ENCODE measurements at places on chromosomes 5 and 9.

DNA sequence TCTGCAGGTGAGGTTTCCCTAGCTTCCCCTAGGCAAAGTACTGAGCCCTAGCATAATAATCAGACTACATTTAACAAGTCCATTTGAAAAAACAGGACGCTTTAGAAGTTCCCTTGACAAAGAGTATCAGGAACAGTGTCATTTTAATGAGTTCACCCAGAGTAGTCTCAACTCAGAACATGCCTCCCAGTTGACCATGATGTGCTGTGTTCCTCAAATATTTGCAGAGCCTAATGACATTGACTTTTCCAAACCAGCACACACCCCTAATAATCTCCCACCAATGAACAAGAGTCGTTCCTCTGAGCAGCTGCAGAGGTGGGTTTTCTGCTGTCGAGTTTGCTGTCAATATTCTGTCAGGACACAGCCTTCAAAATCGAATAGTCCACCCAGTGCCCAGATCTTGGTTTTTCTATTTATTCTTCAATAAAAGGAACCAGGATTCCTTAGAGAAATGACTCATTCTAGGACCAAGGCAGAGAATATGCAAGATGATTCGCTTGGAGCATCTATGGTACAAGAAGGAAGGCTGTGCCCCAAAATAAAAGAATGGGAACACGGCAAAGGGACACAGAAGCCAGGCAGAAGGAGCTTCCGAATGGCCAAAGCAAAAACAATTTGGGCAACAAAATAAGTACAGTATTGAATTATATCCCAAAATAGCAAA is 57.6 kb downstream of the OTULIN start:
- no peak for DNase-seq

DNA sequence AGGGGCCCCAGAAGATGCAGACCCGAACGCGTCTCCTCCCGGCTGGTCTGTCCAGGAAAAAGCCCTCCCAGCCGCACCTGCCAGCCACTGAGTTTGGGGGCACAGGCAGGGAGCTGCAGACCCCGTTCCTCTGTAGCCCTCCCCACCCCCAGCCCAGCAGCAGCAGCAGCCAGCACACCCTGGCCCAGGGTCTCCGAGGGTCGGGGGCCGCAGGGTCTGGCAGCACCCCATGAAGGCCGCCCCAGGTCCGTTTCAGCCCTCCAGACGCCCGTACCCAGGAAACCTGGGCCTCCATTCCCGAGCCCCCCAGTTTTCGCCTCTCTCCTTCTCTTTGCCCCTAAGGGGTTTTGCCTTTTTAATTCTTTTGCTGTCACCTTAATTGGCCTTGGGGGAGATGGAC is 19.7 kb downstream of the EXD3 start:
- DNase-seq: no peak

DNA sequence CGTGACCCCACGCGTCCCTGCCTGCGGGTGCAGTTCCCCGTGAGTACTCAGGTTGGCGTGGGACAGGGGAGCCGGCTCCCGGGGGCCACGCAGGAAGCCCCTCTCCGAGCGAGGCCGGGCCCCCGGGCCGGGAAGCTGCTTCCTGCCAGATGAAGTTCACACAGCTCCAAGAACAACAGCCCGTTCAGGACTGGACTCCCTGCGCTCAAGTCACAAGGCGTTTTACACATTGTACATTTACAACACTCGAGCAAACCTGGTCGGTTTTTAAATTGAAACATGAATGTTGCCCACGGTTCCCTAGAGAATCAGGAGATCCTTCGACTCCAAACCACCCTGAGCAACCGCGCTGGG is 22.4 kb downstream of the SLC9A3 start:
- DNase-seq: no peak

DNA sequence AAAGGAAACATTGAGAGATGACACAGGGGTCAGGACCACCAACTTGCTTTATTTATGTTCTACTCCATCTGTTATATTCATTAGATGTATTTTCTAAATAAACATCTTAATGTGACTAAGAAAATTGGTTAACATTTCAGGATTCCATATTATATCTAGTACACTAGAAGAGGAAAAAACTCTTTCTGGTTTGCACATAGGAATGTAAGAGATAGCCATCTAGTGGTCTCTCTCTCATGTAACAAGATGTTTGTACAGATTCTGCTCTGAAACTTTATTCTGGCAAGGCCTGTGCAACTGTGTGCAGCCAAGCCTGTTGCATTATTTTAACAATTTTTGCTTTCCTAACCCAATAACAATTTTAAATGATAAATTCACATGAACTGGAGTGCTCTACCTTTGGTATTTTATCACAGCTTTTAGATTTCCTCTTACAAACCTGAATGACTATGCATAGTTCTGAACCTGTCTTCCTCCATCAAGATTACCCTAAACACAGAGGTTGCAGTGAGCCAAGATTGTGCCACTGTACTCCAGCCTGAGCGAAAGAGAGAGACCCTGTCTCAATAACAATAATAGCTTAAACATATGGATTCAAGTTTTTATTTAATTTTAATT is 148.2 kb downstream of the GIN1 start:
- no peak for DNase-seq

GRCh38 chr5:102796009-102796408 is 40.9 kb downstream of the PAM start:
- no peak for DNase-seq

DNA sequence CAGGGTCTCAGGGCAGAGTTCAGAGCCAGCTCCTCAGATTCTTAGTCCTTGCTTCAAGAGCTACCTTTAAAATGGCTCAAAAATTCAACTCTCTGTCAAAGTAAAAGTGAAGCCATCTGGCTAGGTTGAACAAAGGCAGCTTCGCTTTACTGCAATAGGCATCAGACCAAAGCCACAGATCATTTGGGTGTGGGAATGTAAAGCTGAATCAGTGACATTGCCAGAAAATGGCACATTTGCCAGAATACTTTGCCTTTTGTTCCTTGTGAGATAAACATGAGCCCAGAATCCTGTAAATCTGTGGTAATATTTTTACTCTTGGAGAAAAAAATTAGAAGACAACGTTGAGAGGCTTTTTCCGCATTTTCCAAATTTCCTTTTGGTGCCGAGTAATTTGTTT is 210.5 kb downstream of the PALM2AKAP2 start:
- no peak for DNase-seq

GRCh38 chr9:85554349-85554748 is 187.4 kb downstream of the AGTPBP1 start:
- no peak for DNase-seq

DNA sequence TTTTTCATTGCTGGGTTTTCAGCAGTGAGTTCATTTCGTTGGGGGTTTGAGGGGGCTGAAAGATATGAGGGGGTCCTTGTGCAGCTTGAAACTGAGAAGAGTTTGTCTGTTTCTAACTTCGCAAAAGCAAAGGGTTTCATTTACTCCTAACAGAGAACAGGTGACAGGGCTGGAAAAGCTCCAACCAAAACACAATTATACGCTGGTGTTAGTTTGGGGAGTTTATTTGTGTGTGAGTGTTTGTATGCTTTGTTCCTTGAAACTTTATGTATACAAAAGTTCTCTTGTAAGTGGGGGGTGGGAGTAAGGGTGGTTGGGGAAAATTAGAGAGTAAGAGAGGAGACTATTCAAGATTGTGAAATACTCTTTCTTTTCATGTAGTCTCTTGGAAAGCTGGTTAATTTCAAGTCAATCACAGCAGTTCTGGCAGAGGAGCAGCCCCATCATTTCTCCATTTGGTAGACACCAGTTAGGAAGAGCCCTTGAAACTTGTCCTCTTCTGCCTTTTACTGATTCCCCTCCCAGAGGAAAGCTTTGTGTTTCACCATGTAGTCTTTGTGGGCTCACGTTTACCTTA is 881 bp downstream of the TNFAIP8 start:
- no peak for DNase-seq
